ENCODE measurements at places on chromosomes 5 and 9.
A peak's percentile ranks its signal among the peaks of the same experiment; 100 is the strongest.

DNA sequence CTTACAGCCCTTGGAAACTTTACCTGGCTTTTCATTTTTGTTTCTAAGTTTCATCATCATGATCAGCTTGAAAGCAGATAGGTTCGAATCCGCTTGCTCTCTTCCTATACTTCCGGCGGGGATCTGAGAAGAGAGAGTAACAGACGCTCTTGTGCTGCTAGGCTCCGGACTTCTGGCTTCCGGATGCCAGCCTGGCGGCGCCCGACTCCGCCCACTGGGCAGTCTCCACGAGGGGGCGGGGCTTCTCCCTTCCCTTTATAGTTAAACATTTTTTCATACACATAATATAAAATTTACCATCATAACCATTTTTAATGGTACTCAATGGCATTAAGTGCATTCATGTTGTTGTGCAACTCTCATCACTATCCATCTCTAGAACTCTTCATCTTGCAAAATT lies 49.5 kb upstream of the ELOVL7 start:
- no peak for DNase-seq

GRCh38 chr9:128370367-128370751 lies 815 bp upstream of the URM1 start:
- no peak for DNase-seq

DNA sequence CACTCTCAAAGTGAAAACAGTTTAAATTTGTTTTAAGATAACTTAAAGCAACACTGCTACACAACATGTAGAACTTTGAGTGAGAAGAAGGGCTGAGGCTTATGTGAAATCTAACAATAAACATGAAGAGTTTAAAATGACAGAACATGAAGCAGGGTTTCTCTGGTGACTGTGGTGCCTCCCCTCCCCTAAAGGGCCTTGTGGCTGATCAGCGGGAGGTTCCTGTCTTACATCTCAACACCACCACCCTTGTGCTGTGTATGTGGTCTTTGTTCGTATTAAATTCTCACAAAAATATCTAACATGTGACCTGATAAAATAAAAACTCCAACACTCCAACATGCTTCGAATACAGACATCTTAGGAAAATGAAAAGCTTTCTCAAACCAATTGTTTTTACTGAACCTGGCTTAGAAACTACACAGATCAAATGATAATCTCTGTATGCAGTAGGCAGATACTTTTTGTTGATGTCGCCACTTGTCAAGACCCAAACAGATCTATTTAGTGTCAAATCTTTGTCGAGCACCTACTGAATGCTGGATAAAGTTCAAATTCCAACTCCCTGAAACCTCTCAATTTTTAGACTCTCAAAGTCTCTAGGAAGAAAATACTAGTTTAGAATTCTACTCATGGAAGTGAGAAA lies 9.9 kb upstream of the IQGAP2 start:
- DNase-seq = no peak

DNA sequence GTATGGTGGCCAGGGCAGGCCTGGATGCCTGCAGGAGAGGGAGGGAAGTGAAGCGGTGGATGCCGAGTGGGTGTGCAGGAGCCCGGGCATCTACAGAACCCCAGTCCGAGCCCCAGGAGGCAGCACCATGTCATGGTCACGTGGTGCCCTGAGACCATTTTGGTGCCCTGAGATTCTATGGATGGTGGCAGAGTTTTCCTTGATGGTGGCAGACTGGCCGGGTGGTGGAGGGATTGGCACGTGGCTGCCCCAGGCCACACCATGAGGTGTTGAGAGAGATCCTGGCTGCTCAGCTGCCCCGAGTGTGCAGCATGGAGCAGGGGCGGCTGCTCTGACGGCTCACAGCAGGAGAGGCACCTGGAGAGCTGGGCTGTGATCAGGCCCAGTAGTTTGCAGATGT lies 52.3 kb downstream of the SYK start:
- peak; percentile 12 for DNase-seq

GRCh38 chr9:79334711-79335110 lies 237.1 kb upstream of the TLE4 start:
- DNase-seq = no peak

DNA sequence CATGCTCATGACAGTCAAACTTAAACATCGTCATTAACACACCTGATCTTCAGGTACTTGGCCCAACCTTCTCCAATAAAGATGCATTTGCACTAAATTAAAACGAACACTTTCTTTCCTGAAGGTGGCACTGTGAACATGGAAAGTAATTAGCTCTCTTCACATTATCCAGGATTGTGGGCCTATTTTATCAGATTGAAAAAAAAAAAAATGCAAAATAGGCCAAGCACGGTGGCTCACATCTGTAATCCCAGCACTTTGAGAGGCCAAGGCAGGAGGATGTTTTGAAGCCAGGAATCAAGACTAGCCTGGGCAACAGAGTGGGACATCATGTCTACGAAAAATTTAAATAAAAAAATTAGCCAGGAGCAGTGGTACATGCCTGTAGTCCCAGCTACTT lies 14.4 kb upstream of the CDC20B start:
- DNase-seq = no peak

- no peak for DNase-seq
These were observed 75.4 kb downstream of the NDUFAF2 start for GRCh38 chr5:61020415-61020814.

- DNase-seq = no peak
These were observed 151.6 kb upstream of the MEF2C start for GRCh38 chr5:89034588-89034987.

DNA sequence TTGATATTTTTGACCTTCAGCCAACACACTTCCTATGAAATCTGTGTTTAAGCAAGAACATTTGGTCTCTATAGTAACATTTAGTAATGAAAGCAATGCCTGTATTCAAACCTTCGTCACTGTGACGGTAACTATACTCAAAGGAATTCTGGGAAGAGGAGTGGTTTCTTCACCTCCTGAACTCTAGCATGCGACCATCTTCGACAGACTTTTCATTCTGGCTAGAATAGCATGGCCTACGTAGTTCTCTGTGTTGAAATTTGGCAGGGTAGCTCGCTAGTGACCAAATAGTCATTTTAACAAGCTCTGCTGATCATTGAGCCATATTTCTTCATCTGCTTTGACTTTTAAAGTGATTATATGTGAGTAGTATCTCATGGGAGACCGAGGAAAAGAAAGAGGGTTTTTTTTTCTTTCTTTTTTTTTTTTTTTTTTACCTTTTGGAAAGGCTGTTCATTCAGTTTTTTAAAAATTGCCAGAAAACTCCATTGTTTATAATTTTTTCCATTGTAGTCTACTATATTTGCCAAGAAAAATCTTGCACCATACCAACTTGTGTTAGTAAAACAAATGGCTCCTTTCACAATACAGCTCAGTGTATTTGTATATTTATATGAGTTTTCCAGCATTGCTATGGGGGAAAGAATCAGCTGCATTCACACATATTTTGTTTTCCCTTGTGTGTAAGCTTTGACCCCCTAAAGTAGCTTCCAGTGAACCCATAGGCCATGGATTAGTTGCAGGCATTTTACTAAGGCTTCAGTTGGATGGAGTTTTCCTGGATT lies 166.8 kb downstream of the NNT start:
- no peak for DNase-seq

- DNase-seq = no peak
These were observed 30.7 kb downstream of the IFNW1 start for GRCh38 chr9:21110708-21111576.

- DNase-seq = no peak
These were observed 61.0 kb upstream of the CAST start for GRCh38 chr5:96601200-96601599.

DNA sequence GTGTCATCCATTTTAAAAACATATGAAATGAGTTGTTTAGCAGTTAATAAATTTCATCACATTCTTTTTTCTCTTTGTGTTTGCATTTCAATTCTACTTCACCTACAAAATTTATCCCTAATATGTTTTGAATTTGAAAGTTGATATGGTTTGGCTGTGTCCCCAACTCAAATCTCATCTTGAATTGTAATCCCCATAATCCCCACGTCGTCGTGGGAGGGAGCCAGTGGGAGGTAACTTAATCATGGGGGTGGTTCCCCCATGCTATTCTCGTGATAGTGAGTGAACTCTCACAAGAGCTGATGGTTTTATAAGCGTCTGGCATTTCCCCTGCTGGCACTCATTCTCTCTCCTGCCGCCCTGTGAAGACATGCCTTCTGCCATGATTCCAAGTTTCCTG lies 200.1 kb downstream of the EPB41L4A start:
- no peak for DNase-seq

- DNase-seq = peak; percentile 58
These were observed 12.5 kb downstream of the ARAP3 start for GRCh38 chr5:141669520-141669919.

DNA sequence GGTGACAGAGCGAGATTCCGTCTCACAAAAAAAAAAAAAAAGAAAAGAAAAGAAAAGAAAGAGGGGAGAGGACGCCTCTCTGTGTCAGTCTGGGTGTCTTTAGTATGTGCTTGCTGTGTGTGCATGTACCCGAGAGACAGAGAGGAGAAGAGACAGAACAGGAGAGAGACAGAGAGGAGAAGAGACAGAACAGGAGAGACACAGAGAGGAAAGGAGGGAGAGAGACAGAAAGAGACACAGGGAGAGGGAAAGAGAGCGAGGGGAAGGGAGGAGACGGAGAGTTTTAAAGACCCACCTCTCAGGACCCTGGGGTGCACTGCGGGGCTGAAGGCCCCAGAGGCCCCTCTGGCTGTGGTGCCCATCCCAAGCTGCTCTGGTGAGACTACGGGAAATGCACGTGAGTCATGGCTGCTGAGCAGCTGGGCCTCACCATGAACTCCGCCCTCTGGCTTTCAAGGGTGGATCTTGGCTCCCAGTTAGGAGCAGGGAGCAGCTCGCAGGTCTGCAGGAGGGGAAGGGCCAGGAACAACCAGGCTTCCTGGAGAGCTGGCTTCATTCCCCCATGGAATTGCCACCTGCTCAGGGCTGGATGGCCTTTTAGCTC lies 7.9 kb downstream of the SLC6A3 start:
- DNase-seq = peak; percentile 73

DNA sequence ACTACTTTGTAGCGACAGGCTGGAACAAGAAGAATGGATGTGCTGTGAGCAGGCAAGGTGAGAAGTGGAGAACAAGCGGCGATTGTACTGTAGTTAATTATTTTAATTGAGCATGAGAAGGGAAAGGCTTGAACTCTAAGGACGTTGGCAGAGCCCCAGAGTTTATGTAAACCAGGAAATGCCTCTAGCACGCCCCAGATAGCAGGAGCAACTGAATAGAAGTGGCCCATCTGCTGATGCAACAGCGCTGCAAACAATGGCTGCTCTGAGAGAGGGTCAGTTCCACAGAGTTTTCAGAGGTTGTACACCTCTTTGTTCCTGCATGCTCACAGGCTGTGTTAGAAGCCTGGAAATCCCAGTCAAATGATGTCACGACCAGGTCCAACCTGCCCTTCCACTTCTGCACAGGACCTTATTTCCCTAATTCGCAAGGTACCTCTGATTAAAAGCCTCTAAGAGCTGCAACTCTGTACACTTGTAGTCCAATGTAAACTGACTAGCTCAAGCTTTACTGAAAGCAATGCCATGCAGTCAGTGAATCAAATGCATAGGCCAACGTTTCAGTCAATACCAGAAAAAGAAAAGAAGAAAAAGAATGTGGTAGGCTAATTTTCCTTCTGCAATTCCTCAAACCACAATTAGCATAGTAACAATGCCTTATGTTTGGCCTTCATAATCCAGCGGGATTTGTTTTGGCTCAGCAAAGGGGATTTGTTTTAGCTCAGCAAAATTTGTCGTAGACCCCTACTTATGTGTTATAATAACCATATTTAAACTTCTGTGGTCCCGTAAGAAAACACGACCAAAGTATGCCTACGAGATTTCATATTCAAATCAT lies 119.6 kb upstream of the RETREG1 start:
- peak; percentile 66 for DNase-seq

DNA sequence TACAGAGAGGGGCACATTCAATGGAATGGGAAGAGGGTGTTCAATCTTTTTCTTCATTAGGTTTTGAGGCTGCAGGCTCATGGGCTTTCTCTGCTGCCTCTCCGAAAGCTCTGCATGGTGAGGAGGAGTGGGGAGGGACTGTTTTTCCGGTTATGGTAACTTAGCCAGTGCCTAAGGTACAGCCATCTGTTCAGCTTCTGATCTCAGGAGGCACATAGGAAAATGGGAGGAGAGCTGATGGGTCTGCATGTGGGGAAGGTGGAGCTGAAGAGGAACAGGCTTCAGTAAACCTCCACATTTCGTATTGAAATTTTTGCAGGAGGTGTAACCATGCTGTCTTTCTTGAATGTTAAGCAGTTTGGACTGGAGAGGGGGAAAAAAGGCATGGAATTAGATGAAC lies 1020.4 kb upstream of the WWC1 start:
- no peak for DNase-seq

GRCh38 chr9:79023134-79023580 lies 548.6 kb upstream of the TLE4 start:
- DNase-seq = no peak

DNA sequence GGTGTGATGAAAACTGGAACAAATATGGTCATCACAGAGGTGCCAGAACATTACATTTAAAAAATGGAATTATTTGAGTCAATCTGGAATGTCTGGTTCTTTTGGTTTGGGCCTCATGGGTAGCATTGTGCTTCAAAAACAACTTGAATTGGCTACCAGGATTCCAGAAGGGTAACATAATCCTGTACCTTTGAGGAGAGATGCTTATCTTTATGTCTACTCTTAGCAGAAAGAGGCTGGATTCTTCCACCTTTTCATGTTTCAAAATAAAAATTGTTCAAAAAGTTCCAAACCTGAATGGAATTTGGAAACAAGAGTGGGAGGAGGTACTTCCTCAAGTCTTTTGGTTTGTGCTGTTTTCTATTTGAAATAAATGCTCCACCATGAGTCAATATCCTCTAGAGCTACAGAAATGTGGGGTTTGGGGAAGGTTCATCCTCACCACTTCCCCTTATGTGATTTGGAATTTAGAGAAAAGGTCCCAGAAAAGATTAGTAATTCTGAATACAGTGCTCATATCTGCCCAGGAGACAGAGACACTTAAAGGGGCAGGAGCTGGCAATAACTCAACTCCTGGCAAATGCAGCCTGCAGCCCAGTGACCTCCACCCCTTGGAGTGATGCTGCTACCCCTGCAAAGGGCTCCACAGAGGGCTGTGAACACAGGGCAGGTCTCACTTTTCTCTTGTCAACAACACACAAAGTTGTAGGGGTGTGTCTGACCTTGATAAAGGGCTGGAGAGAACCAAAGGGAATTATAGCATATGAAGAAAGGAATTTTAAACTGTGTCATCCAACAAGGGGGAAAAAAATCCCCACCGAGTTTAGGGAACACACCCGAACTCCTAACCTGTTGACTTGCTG lies 272.8 kb downstream of the CWC27 start:
- no peak for DNase-seq

DNA sequence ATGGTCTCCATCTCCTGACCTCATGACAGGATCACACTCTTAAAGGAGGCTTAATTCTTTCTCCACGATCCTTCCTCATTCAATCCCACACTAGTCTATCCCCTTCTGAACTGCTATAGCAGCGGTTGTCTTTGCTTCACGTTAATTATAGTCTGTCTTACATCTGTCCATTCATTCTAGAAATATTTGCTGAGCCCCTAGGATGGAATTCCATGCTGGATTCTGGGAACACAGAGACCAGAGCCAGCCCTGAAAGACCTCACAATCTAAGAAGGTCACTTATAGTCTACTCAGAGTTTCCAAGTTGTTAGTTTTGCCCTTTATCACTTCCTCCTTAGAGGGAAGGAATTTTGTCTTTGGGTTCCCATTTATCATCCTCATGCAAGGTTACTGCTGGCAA lies 193.5 kb downstream of the GAS1 start:
- no peak for DNase-seq

GRCh38 chr5:34789021-34789531 lies 49.9 kb upstream of the TTC23L start:
- DNase-seq = no peak

- DNase-seq = no peak
These were observed 36.7 kb upstream of the HMHB1 start for GRCh38 chr5:143775258-143775657.

- DNase-seq = no peak
These were observed 8.4 kb downstream of the SMARCA2 start for GRCh38 chr9:2023532-2023931.

All from H9 (cell line).